ENCODE measurements at places on chromosomes 12 and 14. TPM values are rescaled to one million over a fixed set of nuclear protein-coding genes. Genes with fewer than 3 reads are reported as not detected.

DNA sequence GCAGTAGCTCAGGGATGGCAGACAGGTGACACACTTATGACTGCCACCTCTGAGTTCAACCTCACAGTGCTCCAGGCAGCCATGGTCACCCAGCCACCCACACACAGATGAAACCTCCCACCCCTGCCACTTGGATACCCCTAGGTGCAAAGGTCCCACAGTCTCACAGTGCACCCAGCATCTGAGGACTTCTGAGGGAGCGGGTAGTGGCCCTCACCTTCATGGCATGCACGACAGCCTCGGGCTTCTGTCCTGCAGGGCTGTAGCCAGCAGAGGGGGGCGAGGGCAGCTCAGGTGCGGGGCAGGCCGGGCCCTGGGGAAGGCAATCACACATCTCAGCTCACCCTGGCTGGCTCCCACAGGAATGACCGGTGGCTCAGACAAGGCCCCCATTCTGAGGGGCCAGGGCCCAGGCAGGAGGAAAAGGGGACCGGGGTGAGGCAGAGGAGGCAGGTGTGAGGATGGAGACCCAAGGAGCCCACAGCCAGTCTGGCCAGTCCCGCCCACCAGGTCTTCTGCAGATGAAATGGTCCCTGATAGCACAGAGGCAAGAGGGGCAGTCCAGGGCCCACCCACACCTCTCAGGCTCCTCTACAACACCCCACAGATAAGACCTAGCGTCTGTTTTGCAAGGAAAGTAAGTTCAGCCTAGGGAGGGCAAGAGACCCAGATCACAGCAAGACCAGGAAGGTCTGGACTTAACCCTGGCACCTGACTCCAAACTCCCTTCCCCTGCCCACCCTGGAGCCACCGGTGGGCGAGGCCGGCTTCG lies 35.8 kb downstream of the CCNK start:
- H3K27me3 ChIP-seq: no peaks in the 10 kb centered on the region
- H3K27ac ChIP-seq: no peak overlapping the region
- H3K4me3 ChIP-seq: no peak overlapping the region
- no peaks in the 10 kb centered on the region for H3K36me3 ChIP-seq
- H3K4me1 ChIP-seq: no peaks in the 10 kb centered on the region

DNA sequence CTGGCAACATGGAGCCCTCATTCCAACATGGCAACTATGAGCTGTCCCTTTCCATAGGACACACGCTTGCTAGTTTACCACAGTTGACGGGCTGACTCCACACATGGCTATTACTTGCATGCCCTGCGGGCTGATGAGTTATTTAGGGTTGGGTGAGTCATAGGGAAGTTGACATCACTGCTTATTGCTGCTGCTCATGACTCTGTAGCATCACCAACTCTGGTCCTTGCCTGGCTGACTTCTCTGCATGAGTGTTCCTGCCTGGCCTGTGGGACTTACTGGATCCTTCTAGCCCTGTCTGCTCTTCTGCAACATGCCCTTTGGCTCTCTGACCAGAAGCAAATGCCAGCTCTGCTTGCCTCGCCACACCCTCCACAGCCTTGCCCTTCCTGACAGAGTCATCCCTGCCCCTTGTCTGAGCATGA lies 199.5 kb downstream of the ANO6 start:
- H3K27ac ChIP-seq: no peak overlapping the region
- DNase-seq: no peak
- H3K36me3 ChIP-seq: peaks cover 27% of the 10 kb centered on the region
- H3K4me3 ChIP-seq: no peak overlapping the region
- H3K4me1 ChIP-seq: peaks cover 6% of the 10 kb centered on the region

- no peaks in the 10 kb centered on the region for H3K36me3 ChIP-seq
- no peak overlapping the region for H3K4me3 ChIP-seq
- DNase-seq: no peak
- no peaks in the 10 kb centered on the region for H3K27me3 ChIP-seq
Measured at GRCh38 chr14:28831126-28831525, 64.5 kb downstream of the FOXG1 start.

DNA sequence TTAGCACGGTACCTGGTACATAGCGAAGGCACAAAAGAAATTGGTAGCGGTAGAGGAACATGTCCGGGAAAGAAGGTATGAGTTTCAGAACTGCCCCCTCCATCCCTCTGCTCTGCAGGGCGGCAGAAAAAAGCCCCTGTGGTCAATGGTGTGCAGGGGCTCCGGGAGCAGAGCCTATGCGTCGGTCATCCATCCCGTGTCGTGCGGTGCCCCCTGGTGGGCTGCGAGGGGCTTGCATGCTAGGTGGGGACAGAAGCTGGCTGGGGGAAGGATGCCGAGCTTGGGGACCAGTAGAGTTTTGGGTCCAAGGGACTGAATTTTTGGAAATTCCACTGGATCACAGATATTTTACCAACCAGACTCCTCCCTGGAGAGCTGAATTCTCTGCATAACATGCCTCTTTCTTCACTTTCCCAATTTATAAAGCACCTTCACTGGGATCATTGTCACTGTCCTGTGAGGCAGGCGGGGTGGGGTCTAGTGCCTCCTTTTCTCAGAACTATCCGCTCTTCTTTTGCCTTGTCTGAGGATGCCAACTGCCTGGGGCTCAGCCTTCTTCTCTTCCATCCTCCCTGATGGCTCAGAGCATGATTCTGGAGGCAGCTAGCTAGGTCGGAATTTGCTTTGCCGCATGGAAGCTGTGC lies 148.7 kb downstream of the SMOC1 start:
- H3K4me1 ChIP-seq: no peaks in the 10 kb centered on the region
- H3K4me3 ChIP-seq: no peak overlapping the region
- H3K27me3 ChIP-seq: peaks cover 2% of the 10 kb centered on the region
- no peak overlapping the region for H3K27ac ChIP-seq

DNA sequence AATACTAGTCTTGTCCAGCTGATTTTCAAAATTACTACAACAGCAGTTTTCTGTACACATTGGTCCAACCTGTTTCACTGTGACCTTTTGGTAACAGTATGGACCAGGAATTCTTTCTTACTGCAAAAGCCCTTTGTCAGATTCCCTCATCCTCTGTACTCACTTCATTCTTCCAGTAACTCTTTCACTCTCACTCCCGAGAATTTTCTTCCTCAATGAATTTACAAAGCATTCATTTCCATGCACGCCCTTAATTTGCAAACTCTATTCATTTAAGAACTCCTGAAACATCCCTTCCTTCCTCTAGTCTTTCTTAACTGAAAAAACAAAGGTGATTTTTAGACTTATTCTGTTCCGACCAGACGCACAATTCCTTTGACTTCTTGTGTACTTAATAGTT lies 238.2 kb downstream of the NELL2 start:
- H3K36me3 ChIP-seq: no peaks in the 10 kb centered on the region
- DNase-seq: no peak
- no peak overlapping the region for H3K27ac ChIP-seq

GRCh38 chr12:116708826-116709756 lies 28.8 kb downstream of the SPRING1 start:
- H3K4me3 ChIP-seq: no peak overlapping the region
- peaks cover 26% of the 10 kb centered on the region for H3K27me3 ChIP-seq
- peak; percentile 19 for DNase-seq
- H3K27ac ChIP-seq: no peak overlapping the region

- no peak for DNase-seq
- H3K4me1 ChIP-seq: no peaks in the 10 kb centered on the region
- H3K4me3 ChIP-seq: no peak overlapping the region
- no peaks in the 10 kb centered on the region for H3K36me3 ChIP-seq
- peaks cover 21% of the 10 kb centered on the region for H3K27me3 ChIP-seq
- H3K27ac ChIP-seq: no peak overlapping the region
Measured at GRCh38 chr14:32224737-32225377, 21.8 kb upstream of the RNU6-8 start.

DNA sequence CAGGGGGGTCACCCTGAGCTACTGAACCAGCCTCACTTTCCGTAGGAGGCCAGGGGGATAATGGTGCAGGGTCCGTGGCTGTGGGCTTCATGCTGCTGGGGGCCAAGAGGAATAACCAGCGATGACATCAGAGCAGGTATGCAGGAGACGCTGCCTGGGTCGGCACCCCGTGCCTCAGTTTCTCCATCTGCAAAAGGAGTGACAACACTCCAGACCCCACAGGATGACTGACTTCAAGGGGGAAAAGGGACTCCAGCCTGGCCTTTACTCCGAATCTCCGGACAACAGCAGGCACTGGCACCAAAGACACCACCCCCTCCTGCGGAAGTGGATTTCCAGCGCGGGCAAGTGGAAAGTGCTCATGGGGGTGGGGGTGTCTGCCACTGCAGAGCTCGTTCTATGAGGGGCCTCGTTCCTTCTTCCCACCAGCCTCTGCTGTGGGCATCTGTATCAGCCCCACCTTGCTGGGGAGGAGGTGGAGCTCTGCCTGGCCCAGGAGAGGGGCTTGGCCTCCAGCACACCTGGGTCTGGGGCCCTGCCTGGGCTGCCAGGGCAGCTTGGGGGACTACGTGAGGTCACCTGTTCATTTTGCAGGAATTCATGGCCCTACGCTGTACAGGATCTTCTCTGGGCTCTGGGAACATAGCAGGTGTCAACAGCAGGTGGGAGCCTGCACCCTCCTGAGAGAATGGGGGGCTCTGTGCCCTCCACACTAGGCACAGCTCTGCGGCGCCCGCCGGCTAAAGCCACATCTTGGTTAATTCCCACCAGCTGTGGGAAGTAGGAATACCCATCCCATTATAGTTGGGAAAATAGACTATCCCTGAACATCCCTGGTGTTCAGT lies 216.6 kb upstream of the C14orf180 start:
- no peaks in the 10 kb centered on the region for H3K36me3 ChIP-seq
- DNase-seq: no peak
- no peaks in the 10 kb centered on the region for H3K27me3 ChIP-seq
- H3K4me1 ChIP-seq: no peaks in the 10 kb centered on the region

GRCh38 chr12:80443974-80444666 lies at the start of gene PTPRQ:
PTPRQ (plus strand) TSS chr12:80444235; CDS start chr12:80444346, 111 bp downstream.
- H3K27ac ChIP-seq: no peak within 1 kb of the TSS
- no peaks in the 10 kb centered on the region for H3K4me1 ChIP-seq
- no peak within 1 kb of the TSS for H3K4me3 ChIP-seq

DNA sequence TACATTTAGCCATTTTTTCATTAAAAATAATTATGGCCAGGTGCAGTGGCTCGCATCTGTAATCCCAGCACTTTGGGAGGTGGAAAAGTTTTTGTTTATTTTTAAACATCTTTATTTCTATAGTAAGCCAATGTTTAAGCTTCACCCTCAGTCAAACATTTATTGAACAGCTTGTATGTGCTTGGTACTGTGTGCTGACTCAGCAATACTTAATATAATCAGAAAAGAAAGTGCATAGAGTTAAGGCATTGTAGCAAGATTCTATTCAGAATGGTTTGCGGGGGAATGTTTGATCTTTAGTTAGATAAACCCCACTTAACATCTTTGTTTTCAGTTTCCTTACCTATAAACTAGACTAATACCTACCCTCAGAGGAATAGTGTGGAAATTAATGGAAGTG lies 11.1 kb downstream of the ACTR6 start:
- no peaks in the 10 kb centered on the region for H3K27me3 ChIP-seq
- H3K4me3 ChIP-seq: no peak overlapping the region
- peaks cover 2% of the 10 kb centered on the region for H3K4me1 ChIP-seq
- no peak overlapping the region for H3K27ac ChIP-seq

DNA sequence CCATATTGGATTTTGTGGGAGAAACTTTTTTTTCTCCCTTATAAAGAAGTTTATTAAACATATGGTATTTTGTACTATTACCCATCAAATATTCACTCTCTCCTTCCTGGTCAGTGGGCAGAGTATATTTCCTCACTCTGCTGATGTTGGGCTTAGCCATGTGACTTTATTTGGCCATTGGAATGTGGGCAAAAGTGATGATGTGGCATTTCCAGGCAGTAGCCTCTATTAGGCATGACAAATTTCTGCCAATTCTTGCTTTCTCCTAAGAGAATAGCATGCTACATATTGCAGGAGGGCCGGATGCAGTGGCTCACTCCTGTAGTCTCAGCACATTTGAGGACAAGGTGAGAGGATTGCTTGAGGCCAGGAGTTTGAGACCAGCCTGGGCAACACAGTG lies 24.4 kb upstream of the WSCD2 start:
- no peaks in the 10 kb centered on the region for H3K36me3 ChIP-seq
- no peak overlapping the region for H3K27ac ChIP-seq
- H3K4me1 ChIP-seq: no peaks in the 10 kb centered on the region
- H3K4me3 ChIP-seq: no peak overlapping the region
- peaks cover 4% of the 10 kb centered on the region for H3K27me3 ChIP-seq

- DNase-seq: peak; percentile 74
- H3K27ac ChIP-seq: peak overlapping the region; percentile 100
- peaks cover 63% of the 10 kb centered on the region for H3K4me1 ChIP-seq
Measured at GRCh38 chr12:89225401-89225800, 126.9 kb downstream of the DUSP6 start.

- H3K36me3 ChIP-seq: no peaks in the 10 kb centered on the region
- peaks cover 10% of the 10 kb centered on the region for H3K27me3 ChIP-seq
- DNase-seq: no peak
- no peak overlapping the region for H3K4me3 ChIP-seq
Measured at GRCh38 chr12:102539651-102540553, 59.5 kb upstream of the IGF1 start.

GRCh38 chr14:68522510-68523325 lies 270.1 kb downstream of the ZFP36L1 start:
- H3K4me3 ChIP-seq: no peak overlapping the region
- peaks cover 4% of the 10 kb centered on the region for H3K4me1 ChIP-seq
- no peaks in the 10 kb centered on the region for H3K27me3 ChIP-seq
- H3K27ac ChIP-seq: no peak overlapping the region
- DNase-seq: no peak

DNA sequence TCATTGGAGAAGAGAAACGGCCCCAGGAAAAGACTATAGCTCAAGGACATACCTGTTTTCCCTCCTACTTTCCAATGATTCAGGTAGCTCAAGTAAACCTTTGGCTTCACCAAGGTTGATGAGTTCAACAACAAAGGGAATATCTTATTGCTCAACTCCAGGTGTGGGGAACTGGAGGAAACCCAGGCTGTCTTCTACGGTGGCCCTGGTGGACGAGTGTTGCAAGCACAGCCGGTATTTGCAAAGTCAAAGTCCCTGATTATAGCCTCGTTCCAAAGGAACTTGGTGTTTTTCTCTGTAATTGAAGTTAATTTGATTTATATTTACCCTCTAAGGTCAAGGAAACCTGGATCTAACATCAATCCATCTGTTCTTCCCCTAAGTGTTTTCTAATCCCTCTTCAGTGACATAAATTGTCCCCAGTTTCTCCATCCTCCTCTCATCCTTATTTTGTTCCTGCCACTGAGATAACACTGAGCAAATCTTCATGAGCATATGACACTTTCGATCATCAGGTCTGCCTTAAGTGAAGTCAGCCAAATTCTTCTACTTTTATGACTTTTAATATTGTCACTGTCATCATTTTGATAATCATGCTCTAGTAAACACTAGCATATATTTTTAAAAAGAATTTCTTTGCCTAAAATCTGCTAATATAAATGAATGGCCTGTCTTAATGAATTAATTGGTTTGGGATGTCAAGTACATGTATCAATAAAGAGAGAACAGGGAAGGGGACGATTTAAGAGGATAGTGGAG lies 174.6 kb upstream of the TBX3 start:
- H3K36me3 ChIP-seq: no peaks in the 10 kb centered on the region
- no peak overlapping the region for H3K27ac ChIP-seq
- H3K4me1 ChIP-seq: no peaks in the 10 kb centered on the region
- H3K4me3 ChIP-seq: no peak overlapping the region
- no peak for DNase-seq

The METTL17 gene
- total RNA-seq: 93.7 TPM

The EMP1 gene
- 9.5 TPM for total RNA-seq

The EIF5 gene
- total RNA-seq: 261 TPM

The CIROP gene
- not detected for total RNA-seq

The ADGRD1 gene
- total RNA-seq: 7.7 TPM

The ERBB3 gene
- 0.71 TPM for total RNA-seq

The SPSB2 gene
- 3.7 TPM for total RNA-seq

The AQP6 gene
- total RNA-seq: not detected

The RIMBP2 gene
- not detected for total RNA-seq

The MANSC4 gene
- not detected for total RNA-seq

The BBS10 gene
- total RNA-seq: 3.9 TPM
